Jurkat, Clone E6-1 (cell line): ENCODE measurements at places on chromosomes 5 and 9.
A peak's percentile ranks its signal among the peaks of the same experiment; 100 is the strongest.

DNA sequence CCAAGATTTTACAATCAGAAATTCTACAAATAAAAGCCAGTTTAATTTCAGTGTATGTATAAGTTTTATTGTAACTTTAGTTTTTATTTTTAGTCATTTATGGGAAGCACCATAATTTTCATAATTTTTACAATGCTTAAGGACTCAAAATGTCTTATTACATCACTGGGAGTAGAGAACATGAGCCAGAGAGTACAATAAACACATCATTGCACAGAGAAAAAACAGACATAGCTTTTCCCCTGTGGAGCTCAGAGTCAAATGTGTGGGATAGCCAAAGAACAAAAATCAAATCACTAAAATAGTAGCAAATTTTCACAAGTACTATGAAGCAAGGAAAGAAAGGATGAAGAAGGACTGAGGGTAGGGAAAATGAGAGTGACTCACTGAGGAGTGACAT lies 5.5 kb upstream of the JAKMIP2 start:
- DNase-seq, result no peak

DNA sequence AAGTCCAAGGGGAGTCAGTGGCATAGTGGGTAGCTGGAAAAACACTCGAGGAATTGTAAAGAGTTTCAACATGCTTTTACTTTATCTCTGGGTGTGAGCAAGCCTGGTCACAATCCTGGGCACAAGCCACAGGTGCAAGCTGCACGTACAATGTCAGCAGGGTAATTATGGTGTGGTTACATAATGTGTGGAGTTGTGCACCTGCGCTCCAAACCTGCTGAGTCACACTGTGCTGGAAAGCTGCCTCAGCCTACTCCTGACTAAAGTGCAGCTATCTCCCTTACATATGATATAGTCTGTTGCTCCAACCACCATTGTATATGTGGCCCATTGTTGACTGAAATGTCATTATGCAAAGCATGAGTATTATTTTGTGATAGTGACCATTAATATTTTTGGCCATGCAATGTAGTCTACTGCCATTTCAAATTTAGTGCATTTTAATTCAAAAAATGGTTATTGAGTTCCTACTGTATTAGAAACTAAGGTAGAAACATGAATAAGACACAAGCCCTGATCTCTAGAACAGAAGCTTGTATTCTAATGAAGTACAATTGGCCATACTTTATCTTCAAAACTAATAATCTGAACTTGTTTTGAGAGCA lies 160.9 kb upstream of the SLC30A5 start:
- DNase-seq, result peak; percentile 53

- DNase-seq, result peak; percentile 83
Measured at GRCh38 chr5:134904610-134905245, at the start of gene PCBD2. PCBD2 (plus strand) TSS chr5:134905131; CDS start chr5:134905140, 9 bp downstream.

GRCh38 chr9:14313378-14313940 lies 482 bp downstream of the NFIB start:
- DNase-seq, result no peak

GRCh38 chr9:127972236-127972871 lies 8.4 kb downstream of the EEIG1 start:
- no peak for DNase-seq
